Activated CD4-positive, alpha-beta memory T cell treated with anti-CD3 and anti-CD28 coated beads for 36 hours (primary cell): ENCODE measurements at places on chromosomes 2 and 18. TPM values are rescaled to one million over a fixed set of nuclear protein-coding genes. Genes with fewer than 3 reads are reported as not detected.
A peak's percentile ranks its signal among the peaks of the same experiment; 100 is the strongest.

ABCG8 gene
- not detected for total RNA-seq

SLC16A14 gene
- total RNA-seq, result 1.2 TPM

FAM161A gene
- total RNA-seq, result 7.0 TPM

MARCO gene
- not detected for total RNA-seq

GRCh38 chr2:196486146-196486545 is 153.4 kb upstream of the CCDC150 start:
- H3K27me3 ChIP-seq, result peaks cover 17% of the 10 kb centered on the region
- no peak overlapping the region for H3K27ac ChIP-seq
- no peaks in the 10 kb centered on the region for H3K36me3 ChIP-seq

- DNase-seq, result no peak
- peaks cover 4% of the 10 kb centered on the region for H3K27me3 ChIP-seq
- H3K27ac ChIP-seq, result no peak overlapping the region
These were observed 80.4 kb downstream of the TNS1 start for GRCh38 chr2:217922101-217923006.

- peak overlapping the region; percentile 95 for H3K27ac ChIP-seq
- peaks cover 71% of the 10 kb centered on the region for H3K4me1 ChIP-seq
- H3K36me3 ChIP-seq, result peaks cover 28% of the 10 kb centered on the region
- H3K27me3 ChIP-seq, result no peaks in the 10 kb centered on the region
- DNase-seq, result peak; percentile 80
These were observed 786 bp downstream of the TET3 start for GRCh38 chr2:73985308-73986084.
